ENCODE measurements at places on chromosomes 4 and X.

DNA sequence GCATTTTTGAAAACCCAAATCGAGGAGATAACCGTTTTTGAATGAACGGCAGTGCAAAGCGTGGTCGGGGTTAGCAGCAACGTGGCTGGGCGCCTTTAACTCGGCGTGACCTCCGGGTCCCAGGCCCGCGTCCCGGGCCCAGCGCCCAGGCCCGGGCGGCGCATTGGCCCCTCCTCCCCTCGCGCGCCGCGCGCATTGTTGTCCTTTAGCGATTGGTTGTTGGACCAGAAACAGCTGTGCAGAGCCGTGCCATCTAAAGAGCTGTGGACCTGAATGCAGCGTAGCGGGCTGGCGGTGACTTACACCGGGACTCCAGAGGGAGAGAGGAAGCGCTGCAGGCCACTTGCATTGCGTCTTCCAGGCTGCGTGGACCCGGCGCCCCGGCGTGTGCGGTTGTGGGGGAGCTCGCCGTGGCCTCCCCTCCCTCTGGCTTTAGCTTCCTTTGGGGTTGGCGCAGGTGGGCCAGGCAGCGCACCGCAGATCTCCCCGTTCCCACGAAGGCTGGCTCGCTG is at the start of gene STOX2:
STOX2 (plus strand) TSS at position 227 of the 512 bp plus-strand sequence. CDS start 1,484 bp downstream, outside the sequence.
- peak; percentile 84 for DNase-seq

DNA sequence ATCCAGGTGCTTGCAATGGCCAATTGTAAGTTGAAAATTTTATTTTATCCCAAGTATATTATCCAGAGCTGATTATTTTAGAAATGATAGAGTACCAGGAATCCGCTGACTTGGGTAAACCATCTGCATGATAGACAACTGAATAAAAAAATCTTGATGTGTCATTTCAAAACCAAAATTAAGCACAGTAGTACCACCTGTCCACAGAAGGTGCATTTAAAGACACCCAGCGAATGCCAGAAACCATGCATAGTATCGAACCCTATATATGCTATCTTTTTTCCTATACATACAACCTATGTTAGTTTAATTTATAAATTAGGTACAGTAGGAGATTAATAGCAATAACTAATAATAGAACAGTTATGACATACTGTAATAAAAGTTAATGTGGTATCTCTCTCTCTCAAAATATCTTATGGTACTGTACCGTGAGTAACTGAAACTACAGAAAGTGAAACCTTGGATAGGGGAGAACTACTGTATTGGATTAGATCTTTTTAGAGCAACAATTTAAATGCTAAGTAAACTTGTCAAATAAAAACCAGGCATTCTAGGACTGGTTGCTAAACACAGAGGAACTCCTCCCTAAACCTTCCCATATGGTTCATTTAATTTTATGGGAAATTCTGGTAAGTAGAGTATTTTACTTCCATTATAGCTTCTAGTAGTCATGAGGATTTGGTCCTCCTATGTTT is 6.2 kb downstream of the NEIL3 start:
- no peak for DNase-seq

DNA sequence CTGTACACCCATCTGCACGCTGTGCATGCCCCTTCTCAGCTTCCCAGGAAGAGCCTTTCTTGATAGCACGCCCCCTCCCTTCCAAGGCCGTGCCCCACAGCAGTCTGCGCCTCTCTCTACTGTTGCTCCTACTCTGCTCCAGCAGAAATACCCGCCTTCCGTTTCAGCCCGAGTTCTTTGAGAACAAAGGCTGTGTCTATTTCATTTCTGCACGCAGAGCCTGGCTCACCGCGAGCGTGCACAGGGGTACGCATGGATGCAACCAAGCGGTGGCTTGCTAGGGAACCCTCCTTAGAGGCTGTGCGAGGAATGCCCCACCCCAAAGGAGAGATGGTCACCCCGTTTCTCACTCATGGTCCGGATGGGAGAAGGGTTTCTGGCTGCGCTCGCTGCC is 485 bp downstream of the AADAT start:
- DNase-seq = no peak

- no peak for DNase-seq
Observed at GRCh38 chr4:114783215-114783595, 184.6 kb downstream of the UGT8 start.

GRCh38 chr4:8848507-8849265 is 23.0 kb downstream of the HMX1 start:
- DNase-seq = peak; percentile 30

GRCh38 chr4:112747036-112747435 is 110.1 kb downstream of the LARP7 start:
- no peak for DNase-seq

DNA sequence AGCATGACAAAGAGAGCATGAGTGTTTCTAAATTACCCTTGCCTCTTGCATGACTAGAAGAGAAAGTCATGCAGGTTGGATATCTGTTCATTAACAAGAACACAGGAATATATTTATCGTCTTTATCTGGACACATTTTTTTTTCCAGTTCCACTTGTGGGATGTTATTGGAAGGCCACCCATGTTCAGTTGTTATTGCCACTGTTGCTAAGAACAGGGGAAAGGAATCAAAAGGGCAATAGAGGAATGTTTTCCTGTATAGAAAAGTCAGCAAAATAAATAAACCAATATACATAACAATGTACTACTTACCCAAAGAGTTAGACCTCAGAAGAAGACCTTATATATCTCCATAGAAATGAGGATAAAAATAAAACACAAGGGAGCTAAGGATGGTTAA is 270.1 kb downstream of the QDPR start:
- no peak for DNase-seq

GRCh38 chr4:184849185-184849584 is 23.4 kb upstream of the ACSL1 start:
- no peak for DNase-seq

DNA sequence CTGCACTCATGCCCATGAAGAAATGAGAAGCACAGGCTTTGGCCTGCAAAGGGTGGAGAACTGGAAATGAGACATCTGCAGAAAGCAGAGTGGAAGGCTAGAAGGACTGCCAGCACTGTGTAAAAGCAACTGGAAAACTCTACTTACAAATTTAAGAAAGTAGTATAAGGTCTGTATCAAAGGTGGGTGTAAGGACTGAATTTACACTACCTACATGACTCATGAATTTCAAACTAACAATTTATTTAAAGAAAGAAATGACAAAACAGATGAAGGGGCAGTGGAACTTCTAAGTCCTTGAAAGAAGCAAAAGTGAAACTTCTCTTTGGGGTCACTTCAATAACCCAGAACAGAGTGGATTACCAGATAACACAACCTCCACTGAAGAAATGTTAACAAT is 71.2 kb downstream of the SLC10A7 start:
- no peak for DNase-seq

All from right forelimb (tissue), 1 donor.